SHP77 (cell line): ENCODE measurements at places on chromosomes 4 and X.

- peak; percentile 6 for DNase-seq
Measured at GRCh38 chr4:13160920-13161319, 323.2 kb downstream of the RAB28 start.

DNA sequence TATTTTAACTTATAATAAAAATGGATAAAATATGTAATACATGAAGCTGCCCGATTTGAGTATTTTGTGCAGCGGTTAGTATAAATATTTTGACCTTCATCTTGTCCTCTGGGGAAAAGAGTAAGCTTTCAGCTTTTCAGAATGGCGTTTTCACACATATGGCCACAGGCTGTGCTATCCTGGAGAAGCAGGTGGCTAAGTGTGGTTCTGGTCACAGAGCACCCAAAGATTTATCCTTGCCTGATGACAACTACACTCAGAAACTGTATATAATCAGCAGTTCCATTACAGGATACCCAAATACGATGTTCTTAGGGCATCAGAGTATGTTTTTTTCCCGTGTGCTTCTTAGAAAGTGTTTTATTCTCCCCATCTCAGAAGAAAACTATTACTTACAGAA lies 42.3 kb upstream of the ANK2 start:
- no peak for DNase-seq

- DNase-seq: no peak
Measured at GRCh38 chr4:52964561-52965101, 102.5 kb downstream of the RASL11B start.

DNA sequence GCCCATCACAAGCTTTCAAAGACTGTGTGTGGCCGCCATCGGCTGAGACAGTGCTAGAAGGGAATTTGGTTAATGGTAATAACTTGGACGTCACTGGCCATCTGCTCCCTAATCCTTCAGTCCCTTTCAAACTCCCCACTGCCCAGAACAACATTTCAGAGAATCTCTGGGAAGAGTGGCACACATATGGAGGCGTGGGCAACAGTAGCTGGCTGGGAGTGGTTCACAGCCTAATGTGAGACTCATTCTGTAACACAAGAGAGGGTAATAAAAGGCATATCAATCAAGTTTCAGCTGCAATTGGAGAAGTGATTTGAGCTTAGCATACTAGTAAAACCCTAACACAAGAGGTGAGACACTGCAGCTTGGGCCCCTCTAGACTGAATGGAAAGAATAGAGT lies 15.4 kb downstream of the SMIM10 start:
- no peak for DNase-seq

GRCh38 chr4:1819816-1820215 lies 26.7 kb downstream of the FGFR3 start:
- no peak for DNase-seq

- DNase-seq: no peak
Measured at GRCh38 chr4:2076908-2077536, 17.9 kb downstream of the NAT8L start.

DNA sequence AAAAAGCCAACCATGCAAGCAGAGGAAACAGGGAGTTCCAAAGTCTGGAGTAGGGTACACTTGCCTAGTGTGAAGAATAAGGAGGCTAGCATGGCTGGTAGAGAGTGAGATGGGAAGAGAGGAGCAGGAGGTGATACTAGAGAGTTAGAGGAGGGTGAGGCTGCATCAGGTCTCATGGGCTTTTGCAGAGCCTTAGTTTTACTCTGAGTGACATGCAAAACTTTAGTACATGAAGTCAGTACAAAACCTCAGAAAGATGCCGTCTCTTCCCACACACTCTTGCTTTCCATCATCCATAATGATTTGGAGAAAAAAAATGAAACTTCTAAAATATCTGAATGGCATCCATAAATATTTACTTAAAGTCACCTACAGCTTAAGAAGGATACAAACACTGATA lies 5.0 kb downstream of the OPRPN start:
- no peak for DNase-seq

DNA sequence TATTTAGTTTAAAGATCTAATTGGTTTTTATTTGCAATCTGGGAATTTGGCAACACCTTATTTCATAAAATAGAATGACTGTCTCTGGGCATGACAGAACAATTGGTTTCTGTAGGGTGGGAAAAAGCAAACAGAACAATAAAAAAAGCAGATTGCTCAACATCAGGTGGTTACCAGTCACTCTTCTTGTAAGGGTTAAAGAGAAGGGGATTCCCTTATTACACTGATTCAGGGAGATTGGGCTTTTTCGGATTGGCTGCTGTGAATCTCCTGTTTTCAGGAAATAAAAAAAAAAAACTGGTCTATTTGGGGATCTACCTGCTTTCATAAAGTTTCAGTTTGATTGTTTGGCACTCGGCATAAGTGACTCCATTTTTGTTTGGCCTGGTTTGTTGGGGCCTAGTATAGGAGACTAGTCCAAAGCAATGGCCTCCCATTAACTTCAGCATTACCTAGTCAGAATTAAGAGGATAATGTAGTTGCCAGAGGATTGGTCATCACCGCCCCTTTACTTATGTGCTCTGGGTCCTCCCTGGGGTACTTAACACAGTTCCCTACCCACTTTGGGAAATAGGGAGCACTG lies 380.5 kb downstream of the IDS start:
- no peak for DNase-seq

DNA sequence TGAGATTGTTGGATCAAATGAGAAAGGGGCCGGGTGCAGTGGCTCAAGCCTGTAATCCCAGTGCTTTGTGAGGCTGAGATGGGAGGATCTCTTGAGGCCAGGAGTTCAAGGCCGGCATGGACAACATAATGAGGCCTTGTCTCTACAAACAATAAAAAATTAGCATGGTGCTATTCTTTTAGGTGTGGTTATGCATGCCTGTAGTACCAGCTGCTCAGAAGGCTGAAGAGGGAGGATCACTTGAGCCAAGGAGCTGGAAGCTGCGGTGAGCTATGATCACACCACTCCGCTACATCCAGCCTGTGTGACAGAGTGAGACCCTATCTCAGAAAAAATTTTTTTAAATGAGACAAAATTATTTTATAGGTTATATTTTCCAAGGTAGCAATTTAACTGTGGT lies 49.7 kb upstream of the TMEM150C start:
- DNase-seq: no peak

GRCh38 chrX:6683353-6683752 lies 148.4 kb upstream of the VCX3A start:
- no peak for DNase-seq

DNA sequence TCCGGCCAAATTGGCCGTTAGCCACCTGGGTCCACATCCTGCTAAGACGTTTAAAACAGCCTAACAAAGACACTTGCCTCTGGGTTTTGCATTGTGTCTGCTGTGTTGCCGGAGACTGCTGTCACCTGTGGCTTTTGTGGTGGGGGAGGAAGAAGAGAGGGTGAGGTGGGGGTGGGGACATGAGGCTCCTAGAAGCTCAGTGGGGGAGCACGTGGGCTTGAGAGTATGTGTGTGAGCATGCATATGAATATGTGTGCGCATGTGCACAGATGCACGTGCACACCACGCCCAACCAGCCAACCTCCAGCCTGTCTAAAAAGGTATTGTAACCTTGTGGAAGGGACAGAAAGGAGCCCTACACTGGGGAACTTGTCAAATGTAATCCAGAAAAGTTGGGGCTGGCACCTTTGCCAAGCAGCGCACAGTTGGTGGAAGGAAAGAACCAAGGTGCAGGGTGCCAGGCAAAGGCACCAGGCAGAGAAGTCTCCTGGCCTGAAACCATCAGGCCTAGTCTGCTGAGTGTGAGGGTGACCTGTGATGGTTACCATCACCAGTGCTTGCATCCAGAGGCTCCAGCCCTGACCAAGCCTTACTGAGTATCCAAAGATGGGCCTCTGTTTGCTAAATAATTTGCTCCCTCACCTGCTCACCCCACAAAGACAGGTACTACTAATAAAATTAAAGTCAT lies 10.1 kb upstream of the SASH3 start:
- DNase-seq: no peak

- no peak for DNase-seq
Measured at GRCh38 chr4:35933901-35934300, 310.4 kb downstream of the ARAP2 start.

DNA sequence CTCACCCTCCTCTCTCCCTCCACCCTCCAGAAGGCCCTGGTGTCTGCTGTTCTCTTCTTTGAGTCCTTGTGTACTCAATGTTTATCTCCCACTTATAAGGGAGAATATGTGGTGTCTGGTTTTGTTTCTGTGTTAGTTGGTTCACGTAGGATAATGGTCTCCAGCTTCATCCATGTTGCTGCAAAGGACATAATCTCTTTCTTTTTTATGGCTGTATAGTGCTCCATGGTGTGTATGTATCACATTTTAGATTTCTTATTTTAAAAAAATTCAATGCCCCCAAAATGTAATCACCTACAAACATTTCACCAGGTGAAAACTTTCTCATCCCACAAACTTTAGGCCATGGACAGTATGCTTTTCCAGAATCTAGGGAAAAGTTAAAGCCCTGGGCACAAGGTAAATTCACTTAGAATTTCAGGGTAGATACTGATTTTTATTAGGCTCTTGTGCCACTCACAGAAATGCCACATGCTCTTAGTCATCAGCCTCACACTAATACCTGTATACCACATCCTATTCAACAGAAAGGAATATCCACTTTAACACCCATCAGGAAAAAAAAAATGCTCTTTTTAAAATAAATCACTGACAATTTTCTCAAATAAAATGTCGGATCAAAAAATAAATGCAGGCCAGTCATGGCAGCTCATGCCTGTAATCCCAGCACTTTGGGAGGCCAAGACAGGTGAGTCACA lies 104.8 kb upstream of the ENPP6 start:
- DNase-seq: no peak

GRCh38 chr4:150573534-150573933 lies 8.4 kb upstream of the MAB21L2 start:
- DNase-seq: no peak

- no peak for DNase-seq
Measured at GRCh38 chrX:97563531-97564133, 679.9 kb downstream of the RPA4 start.

GRCh38 chr4:140076307-140076706 lies 77.7 kb downstream of the MAML3 start:
- no peak for DNase-seq

DNA sequence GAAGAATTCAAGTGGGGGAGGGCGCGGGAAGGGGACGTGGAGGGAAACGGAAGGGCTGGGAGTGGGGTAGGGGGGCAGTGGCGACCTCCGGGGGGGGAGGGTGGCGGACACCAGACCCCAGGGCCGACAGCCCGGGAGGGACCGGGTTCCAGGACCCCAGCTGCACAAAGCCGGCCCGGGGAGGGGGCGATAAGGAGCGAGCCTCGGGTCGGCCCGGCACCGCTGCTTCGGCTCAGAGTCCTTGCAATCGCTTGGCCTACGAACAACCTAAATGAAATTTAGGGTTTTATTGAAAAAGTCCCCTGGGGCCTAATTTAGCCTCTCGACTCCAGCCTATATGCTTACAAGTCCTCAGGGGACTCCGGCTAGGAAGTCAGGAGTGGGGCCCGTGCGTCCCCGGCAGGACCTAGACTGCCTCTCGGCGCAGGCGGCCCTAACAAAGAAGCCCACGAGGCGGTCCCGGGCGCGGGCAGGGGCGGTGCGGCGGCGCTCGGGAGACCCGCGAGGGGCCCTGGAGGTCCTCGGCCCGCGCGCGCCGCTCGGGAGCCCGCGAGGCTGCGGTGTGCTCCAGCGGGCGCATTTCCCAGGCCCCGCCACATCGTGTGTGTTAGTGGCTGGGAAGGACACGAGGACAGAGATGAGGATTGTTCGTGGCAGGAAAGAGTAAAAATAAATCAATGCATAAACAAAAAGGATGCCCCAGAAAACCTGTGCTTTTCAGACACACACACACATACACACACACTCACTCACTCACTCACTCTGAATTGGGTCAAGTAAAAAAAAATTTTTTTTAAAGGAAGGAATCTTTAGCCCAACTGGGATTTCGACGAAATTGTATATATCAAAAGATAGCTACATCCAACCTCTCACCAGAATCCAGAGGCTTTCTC lies 70.0 kb downstream of the MGST2 start:
- DNase-seq: no peak

- DNase-seq: no peak
Measured at GRCh38 chrX:55778322-55778721, 60.8 kb downstream of the RRAGB start.

GRCh38 chrX:56343219-56343618 lies 111.1 kb downstream of the KLF8 start:
- DNase-seq: no peak

GRCh38 chrX:2502668-2503519 lies 2.1 kb upstream of the DHRSX start:
- no peak for DNase-seq

DNA sequence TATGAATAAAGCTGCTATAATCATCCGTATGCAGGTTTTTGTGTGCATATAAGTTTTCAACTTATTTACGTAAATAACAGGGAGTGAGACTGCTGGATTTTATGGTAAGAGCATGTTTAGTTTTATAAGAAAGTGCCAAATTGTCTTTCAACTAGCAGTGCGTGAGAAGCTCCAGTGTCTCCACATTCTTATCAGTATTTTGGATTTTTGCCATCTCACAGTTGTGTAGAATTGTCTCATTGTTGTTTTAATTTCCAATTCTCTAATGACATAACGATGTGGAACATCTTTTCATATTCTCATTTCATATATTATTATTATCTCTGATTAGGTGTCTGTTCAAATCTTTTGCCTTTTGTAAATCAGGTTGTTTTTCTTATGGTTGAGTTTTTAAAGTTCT lies 49.0 kb upstream of the WDR17 start:
- DNase-seq: no peak

GRCh38 chr4:65302145-65302544 lies 368.1 kb downstream of the EPHA5 start:
- DNase-seq: no peak

GRCh38 chrX:69523314-69523713 lies 19.2 kb downstream of the NALF2 start:
- no peak for DNase-seq

DNA sequence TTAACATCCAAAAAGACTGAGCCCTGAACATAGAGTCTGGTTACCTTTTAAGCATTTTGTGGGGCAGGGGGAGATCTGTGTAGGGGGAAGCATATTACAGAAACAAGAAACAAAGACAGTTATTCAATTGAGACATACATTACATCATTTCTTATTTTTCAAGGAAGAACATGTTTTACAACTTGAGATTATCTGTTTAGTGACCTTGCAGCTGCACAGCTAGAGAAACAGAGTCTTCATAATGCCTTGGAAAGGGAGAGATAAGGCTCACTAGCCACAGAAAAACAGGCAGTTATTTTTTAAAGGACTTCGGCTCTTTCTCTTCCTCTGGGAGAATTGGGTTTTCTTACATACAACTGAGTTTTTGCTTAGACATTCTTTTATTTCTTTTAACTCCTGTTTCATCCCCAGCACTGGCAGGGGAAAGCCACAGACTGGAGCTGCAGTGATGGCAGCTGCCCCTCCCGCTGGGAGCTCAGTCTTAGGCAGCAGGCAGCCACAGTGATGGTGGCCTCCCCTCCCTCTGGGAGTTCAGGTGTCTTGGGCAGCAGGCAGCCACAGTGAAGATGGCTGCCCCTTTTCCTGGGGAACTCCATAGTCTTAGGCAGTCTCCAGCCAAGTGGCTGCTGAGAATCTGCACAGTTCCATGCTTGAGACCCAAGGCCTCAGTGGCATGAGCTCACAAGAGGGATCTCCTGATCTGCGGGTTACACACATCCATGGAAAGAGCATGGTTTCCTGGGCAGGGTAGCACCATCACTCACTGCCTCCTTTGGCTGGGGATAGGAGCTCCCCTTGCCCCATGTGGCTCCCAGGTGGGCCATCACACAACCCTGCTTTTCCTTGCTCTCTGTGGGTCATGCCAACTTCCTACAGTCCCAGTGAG lies 19.4 kb upstream of the TMPRSS11F start:
- no peak for DNase-seq

GRCh38 chrX:111244235-111244750 lies 26.0 kb downstream of the CAPN6 start:
- no peak for DNase-seq
